Activated naive CD8-positive, alpha-beta T cell treated with anti-CD3 and anti-CD28 coated beads, Interleukin-2, amount 50 U/mL, for 24 hours (primary cell): ENCODE measurements at places on chromosomes 7 and 10.

DNA sequence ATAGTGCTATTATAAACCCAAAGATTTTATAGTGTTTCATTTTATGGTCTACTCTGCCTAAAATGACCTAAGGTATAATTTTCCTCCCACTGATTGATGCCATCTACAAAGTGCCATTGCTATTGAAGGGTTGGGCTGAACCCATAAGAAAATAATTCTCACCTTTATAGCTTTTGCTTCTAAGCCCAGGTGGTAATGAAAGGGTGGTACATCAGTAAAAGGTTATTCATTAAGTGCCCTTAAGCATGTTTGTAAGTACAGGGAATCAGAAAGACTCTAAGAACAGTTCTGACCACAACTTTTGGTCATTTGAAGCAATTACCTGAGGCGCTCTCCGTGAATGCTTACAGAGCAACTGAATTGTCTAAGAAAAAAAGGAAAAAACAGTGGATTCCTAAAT lies 1247.3 kb downstream of the NXPH1 start:
- DNase-seq = no peak

- peak; percentile 96 for DNase-seq
Observed at GRCh38 chr7:1412322-1413261, 46.7 kb downstream of the MICALL2 start.

GRCh38 chr10:1526436-1527055 lies 210.8 kb downstream of the ADARB2 start:
- no peak for DNase-seq

- DNase-seq = no peak
Observed at GRCh38 chr7:156764766-156765165, 124.2 kb downstream of the RNF32 start.

DNA sequence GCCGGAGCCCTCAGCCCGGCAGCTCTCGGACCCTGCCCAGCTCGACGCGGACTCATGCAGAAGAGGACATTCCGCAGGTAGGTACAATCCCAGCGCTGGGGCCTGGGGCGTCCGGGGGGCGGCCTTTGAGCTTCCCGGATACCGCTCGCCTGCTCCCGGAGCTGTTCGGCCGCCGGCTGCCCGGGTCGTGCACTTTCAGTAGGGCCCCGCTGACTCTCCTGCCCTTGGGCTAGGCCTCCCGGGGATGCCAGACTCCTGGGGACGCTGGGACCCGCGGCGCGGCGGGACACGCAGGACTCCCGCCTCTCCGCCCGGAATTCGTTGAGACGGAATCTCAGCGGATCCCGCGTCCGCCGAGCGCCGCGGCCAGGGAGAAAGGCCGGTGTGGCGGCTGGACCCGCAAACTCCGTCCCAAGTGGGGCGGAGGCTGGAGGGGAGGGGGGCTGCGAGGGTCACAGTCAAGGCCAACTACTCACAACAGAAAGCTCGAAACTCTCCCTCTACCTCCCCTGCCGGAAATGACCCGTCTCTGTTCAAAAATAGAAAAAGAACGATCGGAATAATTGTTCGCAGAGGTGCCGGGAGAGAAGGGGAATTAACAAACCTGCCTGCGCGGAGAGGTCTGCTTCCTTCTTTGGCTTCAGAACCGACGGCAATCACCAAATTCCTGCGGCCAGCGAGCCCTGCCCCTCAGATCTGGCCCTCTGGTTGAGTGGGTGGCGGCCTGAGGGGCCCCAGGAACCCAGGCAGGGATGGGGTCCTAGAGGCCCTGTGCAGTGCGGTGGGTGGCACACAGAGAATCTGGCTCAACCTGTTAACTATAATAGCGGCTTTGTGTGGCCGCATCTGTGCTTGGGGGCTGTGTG lies 9.2 kb downstream of the TLX1 start:
- DNase-seq = no peak

DNA sequence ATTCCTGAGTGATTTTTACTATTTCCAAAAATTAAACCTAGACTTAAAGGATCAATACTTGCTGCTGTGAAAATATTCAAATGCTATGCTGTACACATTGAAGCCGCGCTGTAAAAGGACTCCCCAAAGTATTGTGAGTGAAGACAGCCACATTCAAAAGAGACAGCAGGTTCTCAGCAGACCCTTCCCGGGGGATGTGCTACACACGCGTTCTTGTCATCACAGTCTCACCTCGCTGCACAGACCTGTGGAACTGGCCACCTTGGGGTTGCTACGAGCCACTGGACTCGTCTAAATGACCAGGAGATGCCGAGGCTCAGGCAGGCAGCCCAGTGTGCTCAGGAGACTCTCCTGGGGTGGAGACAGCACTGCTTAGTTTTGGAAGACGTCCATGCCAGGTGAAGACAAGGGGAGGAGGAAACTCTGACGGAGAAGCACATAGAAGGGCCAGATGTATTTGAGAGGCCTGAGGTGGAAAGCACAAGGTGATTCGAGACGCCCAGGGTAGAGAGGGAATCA lies 367.7 kb upstream of the SHH start:
- DNase-seq = no peak

DNA sequence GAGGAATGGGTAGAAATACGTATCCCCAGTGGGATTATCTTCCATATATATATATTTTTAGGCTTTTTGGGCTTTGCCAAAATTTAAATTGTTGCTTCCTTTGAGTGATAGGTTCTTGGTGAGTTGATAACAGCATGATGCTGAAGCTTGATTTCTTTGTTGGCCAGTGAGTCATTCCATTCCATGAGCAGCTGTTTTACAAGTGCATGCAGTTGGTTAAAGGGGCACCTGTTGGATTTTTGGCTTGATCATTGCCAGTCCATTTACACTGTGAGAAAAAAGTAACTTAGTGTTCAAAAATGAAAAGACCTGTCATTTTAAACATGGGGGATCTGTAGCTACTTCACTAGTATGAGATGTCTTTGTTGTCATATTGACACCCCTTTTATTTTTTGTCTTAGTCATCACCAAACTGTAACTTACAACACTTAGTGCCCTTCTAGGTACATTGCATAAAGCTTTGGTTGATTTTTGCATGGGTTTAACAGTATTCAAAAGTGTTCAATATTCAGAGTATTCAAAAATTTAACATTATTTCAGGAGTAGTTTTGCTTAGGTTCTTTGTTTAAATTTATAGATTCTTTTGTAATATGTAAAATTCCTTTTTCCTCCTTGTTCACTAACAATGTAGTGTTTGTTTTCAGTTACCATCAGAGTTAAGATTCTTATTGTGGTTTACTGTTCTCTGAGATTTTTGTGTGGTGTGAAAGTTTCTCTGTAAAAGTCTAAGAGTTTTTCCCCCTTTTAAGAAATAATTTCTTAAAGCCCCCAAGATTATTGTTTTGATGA lies 8.8 kb downstream of the AKAP9 start:
- DNase-seq = no peak

- no peak for DNase-seq
Observed at GRCh38 chr10:67803588-67804394, 34.2 kb downstream of the DNAJC12 start.

DNA sequence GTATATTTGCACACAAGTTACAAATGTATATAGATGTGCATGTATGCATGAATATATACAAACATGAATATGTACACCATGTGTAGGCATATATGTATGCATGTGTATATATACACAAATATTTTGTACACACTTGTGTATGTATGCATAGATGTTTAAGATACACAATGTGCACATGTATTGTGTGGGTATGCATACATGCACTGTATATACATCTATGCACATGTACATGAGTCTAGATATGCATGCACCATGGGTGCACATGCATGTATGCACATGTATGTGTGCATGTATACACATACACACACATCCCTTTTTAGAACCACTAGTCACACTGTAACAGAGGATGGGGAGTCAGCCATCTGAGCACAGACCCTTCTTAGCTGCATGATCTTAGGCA lies 249.4 kb downstream of the COBL start:
- no peak for DNase-seq

DNA sequence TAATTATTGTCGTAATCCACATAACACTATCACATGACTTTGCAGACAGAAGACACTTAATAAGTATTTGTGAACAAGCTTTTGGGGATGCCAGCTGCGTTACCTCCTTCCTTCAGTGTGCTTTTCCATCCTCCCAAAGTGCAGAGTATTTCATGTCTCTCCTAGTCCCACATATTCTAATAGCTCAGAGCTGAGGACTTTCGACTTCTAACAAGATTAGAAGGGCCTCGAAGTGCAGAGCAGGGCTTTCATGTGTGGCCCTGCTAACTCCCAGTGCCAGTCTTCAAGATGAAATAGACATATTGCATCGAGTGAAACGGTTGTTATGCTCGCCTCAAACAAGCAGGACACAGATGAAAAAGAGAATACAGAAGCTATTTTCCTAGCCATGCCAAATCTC lies 125.7 kb upstream of the RNF32 start:
- no peak for DNase-seq

DNA sequence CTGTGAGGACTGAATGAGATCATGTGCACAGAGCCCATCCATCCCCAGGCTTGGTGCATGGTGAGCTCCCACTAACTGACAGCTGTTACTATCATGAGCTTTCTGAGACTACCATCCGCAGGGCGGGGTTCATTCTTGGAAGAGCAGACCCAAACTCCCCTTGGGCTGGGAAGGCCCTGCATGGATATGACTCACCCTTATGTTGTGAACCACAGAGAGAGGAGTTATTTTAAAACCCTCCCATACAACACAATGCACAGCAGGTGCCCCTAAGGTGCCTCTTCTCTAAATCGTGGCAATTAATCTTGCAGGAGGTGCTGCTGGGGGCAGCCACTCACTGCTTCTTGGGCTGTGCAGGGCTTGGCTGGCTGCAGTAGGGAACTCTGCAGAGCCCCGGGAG lies 219.1 kb downstream of the GFRA1 start:
- DNase-seq = no peak

GRCh38 chr7:155378580-155378934 lies 79.4 kb upstream of the EN2 start:
- DNase-seq = no peak

- no peak for DNase-seq
Observed at GRCh38 chr10:104441329-104442000, 87.8 kb downstream of the CFAP58 start.

DNA sequence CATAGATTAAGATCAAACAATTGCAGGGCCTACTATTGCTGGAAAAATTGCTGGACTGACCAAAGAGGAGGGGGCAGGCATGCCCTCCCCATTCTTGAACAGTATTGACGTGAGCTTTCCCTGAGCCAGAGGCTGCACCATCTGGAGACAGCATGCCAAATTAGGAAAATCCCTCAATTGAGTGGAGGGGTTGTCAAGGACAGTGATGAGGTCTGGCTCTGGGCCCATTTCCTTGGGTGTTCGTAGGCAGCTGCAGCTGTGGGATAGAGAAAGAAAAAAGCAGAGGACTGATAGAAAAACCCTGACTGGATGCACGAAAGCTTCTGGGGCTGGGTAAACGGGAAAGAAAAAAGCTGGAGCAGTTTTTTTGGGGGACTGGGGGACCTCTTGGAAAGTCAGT lies 22.8 kb upstream of the ORC5 start:
- DNase-seq = no peak

DNA sequence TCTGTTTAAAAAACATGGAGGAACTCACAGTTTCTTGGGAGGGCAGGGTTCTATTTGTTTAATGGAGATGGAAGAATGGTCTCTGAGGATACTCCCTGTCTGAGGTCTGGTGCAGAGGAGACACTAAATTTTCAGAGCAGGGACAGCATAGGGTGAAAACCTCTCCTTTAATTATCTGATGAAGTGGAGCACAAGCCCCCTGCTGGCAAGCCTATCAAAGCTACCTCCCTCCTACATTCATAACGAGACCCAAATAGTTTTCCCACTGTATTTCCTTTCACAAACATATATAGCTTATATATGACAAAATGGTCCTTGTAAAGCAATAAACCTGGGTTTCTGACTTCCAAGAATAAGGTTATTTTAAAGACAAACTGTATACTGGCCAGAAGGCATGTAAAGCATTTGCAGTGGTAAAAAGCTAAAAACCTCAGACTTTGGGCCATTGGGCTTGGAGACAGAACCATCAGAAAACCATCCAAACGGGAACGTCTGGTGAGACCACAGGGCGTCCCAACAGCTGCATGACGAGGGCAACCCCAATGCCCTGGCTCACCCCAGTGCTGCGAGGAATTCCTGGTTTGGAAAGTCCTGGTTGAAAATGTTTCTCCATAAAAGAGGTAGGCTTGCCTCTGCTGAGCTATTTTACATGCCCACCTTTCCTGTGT lies 201.3 kb downstream of the FANK1 start:
- DNase-seq = no peak

DNA sequence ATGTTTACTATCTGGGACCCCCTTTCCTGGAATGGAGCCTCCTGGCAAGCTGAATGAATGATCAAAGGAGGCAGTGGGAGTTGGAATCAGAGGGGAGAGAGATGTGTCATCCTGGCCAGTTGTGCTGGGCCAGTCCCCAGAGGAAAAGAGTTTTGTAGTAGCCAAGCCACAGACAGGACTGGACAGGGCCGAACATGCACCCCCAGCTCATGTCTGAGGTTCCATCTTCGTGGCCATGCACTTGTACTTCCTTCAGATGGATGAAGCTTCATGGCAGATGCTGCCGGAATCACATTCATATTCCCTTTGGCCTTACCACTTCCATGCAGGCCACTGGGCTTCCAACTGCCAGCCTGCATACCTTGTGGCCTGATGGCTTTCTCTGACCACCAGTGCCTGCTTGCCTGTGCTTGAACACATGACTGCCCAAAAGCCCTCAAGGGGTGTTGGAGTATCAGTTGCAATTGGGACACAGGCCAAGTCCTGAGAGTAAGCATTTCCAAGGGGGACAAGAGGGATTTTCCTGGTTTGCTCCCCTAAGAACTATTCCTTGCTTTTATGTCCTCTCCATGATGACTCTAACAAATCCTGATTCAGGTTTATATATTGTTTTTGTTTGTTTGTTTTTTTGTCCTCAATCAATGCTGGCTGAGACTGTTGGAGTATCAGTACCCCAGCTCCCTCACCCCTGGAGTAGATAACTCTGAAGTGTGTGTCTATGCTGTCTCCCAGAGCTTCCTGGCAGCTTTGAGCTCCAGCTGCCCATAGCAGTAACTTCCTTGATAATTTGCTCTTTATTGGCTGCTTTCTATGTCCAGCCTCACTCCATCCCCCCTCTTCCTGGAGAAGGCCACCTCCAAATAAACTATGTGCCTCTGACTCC lies 63.6 kb downstream of the TMEM130 start:
- DNase-seq = no peak

GRCh38 chr10:22340329-22341189 lies 4.7 kb upstream of the SPAG6 start:
- DNase-seq = peak; percentile 60

DNA sequence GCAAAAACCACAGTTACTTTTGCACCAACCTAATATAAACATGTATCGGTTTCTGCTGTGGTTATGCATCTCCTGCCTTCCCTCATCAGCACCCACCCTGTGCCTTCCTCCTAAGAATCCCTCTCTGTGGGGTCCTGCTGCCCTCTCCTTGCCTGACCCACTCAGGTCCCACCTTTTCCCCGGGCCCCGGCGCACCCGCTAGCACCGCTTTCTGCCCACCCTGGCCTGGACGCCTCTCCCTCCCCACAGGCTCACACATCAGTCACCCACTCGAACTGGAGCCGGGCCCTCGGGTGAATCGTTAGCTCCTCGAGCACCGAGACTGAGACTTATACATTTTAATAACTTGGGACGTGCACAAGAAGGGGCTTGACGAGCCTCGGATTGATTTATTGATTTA lies 110.5 kb downstream of the ADARB2 start:
- no peak for DNase-seq
